ENCODE measurements at places on chromosomes 4 and X. TPM values are rescaled to one million over a fixed set of nuclear protein-coding genes. Genes with fewer than 3 reads are reported as not detected.
A peak's percentile ranks its signal among the peaks of the same experiment; 100 is the strongest.

DNA sequence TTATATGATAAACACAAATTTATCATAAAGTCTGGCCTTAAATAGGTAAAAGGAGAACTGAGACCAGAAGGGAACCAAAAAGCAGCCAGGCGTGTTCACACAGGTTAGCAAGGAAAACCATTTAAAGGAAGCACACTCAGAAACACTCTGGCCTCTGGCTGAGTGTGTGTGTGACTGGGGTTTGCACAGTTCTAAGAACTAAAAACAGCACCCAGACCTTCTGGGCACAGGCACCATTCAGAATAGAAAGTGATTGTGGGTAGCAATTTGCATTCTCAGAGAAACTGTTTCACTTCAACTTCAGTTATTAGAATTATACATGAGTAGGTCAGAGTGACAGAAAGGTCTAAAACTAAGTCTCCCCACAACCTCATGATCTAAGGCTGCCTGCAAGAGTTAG, 10.0 kb downstream of the GPR82 start:
- DNase-seq, result no peak

DNA sequence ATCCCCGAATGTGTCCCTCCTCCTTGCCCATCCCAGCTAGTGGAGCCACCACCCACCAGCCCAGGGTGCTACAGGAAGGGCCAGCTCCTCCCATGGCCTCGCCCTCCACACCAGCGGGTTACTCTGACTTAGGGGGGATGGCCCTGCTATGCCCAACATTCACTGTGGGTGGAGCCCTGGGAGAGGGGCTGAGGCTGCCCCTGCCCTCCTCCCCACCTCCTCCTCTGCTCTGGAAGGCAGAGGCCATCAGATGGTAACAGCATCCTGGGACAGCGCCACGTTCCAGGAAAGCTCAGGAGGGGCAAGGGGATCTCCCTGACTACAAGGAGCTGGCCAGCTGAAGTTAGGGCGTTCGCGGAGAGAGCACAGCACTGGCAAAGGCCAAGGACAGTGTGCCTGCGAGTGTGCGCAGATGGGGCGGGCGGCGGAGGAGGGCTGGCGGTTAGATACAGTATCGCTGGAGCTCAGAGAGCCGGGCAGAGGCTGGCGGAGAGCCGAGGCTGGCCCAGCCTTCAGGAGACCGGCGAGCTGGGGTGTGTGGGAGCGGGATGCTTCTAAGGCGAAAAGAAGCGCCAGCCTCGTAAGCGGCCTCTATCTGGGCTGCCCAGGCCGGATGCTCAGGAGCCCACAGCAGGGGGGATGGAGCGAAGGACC, 1.5 kb downstream of the JAKMIP1 start:
- no peak for DNase-seq

GRCh38 chrX:149638860-149639259, 7.3 kb upstream of the TMEM185A start:
- DNase-seq, result no peak

Gene SSX4B
- total RNA-seq, result not detected

Gene POU4F2
- not detected for total RNA-seq

- DNase-seq, result no peak
Observed at GRCh38 chrX:29066516-29066915, 479.3 kb downstream of the IL1RAPL1 start.

Gene HTN1
- total RNA-seq, result not detected

GRCh38 chr4:145552181-145552822, 66.9 kb upstream of the MMAA start:
- DNase-seq, result no peak

Gene DMRTC1
- total RNA-seq, result 0.87 TPM

DNA sequence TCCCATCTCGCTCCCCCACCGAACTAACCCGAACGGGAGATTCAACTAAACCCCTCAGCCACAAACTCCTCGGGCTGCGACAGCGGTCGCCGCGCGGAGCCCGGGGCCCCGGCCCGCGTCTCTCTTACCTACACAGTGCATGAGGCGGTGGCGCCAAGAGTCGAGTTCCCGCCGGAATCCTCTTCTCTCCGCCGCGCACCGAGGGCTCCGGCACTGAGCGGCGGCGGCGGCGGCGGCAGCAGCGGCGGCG, 160 bp downstream of the LCORL start:
- no peak for DNase-seq

Gene ATP1B4
- total RNA-seq, result not detected

DNA sequence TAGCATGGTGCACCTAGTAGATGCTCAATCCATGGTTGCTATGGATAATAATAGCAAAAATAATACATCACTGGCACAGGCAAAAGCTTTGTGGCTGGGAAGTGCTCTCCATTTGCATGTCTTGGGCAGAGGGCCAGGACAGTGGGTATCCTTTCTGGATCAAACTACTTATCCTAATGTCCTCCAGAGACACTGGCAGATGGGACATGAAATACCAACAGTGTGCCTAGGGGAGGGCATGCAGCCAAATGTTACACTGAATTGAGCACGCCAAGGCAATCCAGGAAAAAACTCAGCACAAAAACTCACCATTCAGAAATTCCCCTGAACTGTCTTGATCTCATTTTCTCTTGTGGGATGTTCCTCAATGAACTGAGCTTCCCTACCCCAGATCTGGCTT, 98.6 kb upstream of the SCML1 start:
- no peak for DNase-seq

DNA sequence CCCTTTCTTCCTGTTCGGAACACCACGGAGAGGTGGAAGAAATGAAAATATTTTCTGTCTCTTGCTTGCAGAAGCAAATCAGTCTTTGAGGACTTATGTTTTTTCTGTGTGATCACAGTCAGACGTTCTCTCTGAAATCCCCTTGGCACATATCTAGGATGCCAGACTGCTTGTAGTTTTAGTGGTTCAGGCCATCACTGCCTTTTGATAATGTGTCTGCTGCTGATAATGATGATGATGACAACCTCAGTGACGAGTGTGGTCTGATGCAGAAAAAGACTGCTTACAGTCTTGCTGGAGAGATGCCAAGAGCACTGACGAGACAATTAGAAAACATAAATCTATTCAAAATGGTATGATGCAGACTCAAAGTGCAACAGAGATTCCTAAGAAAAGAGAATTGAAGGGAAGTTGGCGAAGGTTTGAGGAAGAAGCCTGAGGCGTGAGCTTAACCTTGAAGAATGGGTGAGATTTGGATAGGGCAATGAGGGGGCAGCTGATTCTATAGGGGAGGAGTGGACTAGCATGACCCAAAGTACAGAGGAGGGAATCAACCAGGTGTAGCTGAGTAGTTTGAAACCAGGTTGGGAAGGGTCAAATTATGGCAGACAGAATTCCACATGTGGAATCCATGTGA, 7.9 kb downstream of the RAB33A start:
- DNase-seq, result no peak

GRCh38 chr4:142211444-142211843, 575.1 kb downstream of the IL15 start:
- no peak for DNase-seq

DNA sequence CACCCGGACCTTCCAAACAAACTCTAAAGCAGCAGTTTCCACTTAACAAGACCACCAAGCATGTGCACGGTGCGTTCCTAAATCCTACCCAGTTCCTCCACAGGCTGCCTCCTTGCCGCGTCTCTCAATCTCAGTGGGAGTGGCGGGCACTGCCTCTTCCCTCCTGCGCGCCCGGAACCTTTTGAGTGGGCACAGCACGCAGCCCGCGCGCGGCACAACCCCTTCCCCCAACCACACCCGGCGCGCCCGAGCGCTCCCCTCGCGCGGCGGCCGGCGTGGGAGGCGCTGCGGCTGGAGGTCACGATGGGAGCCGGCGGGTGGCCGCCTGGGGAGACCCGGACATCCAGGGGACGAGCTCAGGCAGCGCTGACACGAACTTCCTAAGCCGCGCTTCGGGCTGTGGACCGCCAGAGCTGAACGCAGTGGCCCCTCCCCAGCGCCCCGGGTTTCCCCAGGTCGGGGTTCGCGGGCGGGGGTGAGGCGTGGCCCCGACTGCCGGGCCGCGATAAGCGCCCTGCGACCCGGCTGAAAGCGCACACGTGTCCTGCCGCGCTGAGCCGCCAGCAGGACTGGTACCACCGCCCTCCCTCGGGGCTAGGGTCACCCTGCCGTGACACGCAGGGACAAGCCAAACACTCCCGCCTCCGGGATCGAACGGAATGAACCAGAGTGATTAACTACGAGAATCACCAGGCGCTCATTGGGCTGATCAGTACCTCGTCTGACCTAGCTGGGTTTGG, at the start of gene ABCG2:
Gene ABCG2 (minus strand): TSS at position 151 of the 740 bp plus-strand sequence. CDS start 18,644 bp downstream, outside the sequence.
- peak; percentile 14 for DNase-seq
